Erythroblast (primary cell): ENCODE measurements at places on chromosomes 5 and 9.

GRCh38 chr5:138240650-138241385 lies 27.7 kb upstream of the CDC23 start:
- DNase-seq: no peak

DNA sequence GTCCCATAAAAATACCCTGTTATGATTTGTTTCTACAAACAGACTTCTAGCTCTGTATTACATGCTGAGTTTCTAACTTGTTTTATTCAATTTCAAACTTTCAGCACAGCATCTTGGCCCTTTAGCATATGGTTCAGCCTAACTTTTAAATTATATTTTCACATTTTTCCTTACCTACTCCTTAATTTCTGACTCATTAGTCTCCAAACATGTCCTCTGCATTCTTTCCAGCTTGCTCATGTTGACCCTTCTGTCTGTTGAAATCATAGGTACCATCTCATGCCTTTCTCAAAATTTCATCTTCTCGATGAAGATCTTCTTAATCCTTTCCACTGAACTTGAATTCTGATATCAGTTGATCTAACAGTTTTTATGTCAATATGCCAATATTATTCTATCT lies 200.9 kb upstream of the RIOK2 start:
- no peak for DNase-seq

DNA sequence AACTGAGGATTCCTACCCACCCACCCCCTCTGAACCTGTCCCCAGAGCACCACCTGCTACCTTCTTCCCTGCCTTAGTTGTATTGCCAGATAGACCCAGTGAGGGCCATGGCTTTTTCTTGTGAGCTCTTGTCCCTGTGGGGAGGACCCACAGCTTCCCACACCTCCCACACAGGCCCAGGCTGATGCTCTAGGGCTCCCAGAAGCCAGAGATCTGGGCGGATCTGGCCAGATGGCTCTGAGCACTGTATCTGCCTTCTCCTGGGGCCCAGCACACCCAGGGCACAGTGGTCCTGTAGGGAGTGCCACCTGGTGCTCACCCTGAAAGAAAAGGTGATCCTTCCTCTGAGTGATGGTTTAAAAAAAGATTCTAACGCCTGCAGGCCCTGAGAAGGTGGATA lies 131.7 kb downstream of the DAB2IP start:
- no peak for DNase-seq

DNA sequence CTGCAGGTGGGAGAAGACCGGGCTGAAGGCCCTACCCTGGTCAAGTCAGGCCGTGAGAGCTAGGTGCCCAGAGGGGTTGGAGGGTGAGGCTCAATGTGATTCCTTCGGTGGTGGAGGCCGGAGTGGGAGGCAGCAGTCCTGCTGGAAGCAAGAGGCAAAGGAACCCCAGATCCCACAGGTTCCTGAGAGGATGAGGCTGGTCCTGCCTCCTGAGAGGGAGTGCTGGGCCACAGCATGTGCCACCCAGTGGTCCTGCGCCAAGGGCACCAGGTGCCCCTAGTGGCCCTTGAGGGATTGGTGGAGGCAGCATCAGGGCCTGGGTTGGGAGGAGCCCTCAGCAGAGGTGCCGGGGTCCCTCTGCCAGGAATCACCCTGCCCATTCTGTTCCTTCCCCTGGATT lies 59.1 kb downstream of the BARX1 start:
- DNase-seq: no peak

DNA sequence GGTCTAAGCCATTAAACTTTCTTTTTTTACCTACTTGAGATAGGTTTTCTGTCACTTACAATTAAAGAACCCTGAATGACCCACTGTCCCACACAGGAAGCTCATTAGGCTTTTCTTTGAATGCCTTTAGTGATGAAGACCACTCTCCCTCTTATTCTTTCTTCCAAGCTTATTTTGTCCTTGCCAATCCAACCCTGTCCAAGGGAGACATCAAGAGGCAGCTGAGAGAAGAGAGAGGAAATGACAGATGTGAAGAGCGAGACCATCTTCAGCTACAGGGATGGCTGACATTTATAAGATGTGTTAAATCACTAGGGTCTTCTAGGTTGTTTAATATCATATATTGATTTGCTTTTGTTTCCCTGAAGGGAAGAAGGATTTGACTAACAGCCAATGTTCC lies 133.5 kb downstream of the FAM114A2 start:
- no peak for DNase-seq

DNA sequence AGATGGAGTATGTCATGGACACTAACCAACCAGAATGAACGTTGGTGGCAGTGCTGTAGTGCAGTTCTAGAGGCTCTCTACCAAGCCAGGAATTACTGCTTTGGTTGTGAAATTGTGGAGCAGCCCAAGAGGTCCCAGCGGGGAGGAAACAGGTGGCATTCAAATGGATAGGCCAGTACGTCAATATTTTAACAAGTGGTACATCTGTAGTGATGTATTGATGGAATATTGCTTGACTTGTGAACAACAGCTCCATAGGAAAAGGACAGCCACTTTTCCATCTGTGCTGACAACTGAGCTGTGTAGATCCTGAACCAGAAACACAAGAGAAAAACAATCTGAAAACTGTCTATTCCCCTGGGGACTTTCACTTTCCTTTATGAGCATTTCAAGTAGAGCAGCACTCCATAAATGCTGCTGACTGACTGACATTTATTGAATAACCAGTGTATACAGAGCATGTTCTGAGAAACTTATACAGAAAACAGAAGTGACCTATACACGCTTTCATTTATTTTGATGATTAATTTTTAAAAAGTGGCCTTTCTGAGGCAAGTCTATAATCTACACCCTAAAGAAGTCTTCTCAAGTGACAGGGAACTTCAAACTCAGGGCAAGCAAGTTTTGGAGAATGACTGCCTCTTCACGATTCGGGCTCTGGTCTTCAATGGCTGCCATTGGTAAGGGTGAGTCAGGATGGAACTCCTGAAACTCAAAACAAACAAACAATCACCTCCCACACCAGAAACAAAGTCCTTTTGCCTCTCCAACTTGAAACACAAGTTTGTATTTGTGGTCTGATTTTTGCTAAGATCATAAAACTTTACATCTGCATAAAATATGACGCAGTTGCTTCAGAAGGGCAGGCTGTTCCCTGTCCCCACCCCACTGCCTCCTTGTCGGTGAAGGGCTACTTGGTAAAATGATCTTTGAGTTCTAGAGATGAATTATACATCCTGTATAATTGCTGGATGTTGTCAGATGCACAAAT lies 362.4 kb downstream of the NDUFS4 start:
- DNase-seq: no peak

DNA sequence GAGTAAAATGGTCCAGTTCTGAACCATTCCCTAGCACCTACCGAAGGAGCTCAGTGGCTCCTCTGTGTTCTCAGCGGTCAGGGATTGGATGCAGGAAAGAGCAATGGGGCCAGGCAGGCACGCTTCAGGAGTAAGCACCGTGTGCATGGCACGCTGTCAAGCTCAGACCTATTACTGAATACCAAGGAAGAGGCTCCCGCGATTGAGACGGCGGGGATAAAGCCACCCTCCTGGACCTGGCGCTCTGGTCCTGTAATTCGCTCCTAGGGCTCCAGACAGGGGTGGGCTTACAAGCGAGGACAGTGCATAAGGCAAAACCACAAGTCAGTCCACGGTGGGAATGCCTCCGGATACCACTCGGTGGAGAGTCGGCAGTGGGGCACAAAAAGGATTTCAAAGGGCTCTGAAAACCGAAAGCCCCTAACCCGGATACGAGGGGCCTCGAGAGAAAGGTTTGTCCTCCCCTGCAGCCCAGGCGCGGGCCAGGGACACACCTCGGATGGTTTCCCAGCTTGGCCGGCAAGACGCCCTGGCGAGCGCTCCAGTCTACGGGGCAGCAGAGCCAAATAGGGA lies 988 bp downstream of the OXCT1 start:
- no peak for DNase-seq

- DNase-seq: no peak
Observed at GRCh38 chr9:33180526-33181184, 13.5 kb upstream of the B4GALT1 start.

DNA sequence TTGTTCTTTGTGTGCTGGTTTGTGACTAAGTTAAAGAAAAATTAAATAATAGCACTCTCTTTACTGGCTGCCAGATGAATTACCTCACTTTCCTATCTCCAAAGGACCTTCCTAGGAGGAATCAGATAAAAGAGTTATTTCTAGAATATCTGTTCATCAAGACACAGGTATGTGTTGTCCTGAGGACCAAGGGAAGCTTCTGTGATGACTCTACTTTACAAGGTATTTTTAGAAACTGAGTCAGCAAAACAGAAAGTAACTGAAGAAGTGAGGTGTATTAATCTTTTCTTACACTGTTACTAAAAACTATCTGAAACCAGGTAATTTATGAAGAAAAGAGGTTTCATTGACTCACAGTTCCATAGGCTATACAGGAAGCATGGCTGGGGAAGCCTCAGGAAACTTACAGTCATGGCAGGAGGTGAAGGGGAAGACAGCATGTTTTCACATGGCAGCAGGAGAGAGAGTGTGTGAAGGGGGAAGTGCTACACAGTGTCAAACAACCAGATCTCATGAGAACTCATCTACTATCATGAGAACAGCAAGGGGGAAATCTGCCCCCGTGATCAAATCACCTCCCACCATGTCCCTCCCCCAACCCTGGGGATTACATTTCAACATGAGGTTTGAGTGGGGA lies 189.2 kb upstream of the DMAC1 start:
- DNase-seq: no peak
